ENCODE measurements at places on chromosomes 3 and 15. TPM values are rescaled to one million over a fixed set of nuclear protein-coding genes. Genes with fewer than 3 reads are reported as not detected.

DNA sequence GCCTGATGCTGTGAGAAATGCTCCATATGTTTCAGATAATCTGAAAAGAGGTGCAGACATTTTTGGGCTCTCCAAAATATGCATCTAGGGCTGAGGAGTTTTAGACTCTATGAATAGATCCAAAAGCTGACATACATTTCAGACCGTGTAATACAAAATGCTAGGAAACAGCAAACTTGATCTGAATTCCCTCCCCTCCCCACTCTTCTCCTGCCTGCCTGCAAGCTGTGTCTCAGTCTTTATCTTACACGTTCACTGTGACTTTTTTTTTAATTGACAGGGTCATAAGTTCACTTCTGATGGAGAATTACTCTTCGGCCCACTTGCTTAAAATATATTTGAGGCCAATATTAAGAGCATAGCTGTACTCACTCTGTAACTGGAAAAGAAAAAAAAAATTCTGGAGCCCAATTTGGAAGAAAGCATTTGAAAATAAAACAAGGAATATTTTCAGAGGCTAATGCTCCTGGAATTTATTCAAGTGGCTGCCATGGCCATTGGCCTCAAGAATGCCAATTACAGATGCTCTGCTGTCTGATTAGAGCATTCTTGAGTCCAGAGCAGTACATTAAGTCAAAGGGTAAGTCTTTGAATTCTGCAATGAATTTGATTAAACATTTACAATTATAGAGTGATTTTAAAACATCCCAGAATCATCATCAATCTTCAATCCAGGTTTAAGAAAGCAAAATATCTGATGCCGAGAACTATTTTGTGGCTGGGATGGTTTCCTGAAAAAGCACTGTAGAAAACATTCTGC is 146.2 kb upstream of the SEMA6D start:
- DNase-seq: no peak
- H3K4me3 ChIP-seq: no peak overlapping the region
- no peaks in the 10 kb centered on the region for H3K4me1 ChIP-seq
- no peaks in the 10 kb centered on the region for H3K27me3 ChIP-seq
- H3K36me3 ChIP-seq: no peaks in the 10 kb centered on the region
- no peak overlapping the region for H3K27ac ChIP-seq

- DNase-seq: no peak
- H3K27ac ChIP-seq: no peak overlapping the region
- no peaks in the 10 kb centered on the region for H3K4me1 ChIP-seq
Measured at GRCh38 chr3:51099794-51100535, 285.1 kb upstream of the MANF start.

- DNase-seq: no peak
- H3K36me3 ChIP-seq: no peaks in the 10 kb centered on the region
- H3K27ac ChIP-seq: no peak overlapping the region
- peaks cover 10% of the 10 kb centered on the region for H3K27me3 ChIP-seq
Measured at GRCh38 chr3:45322616-45323015, 65.8 kb upstream of the LARS2 start.

The EIF1B gene
- total RNA-seq: 65.5 TPM

The IRAK2 gene
- total RNA-seq: 8.6 TPM

The CLSTN2 gene
- total RNA-seq: not detected

All from activated B cell treated with CpG ODN at 0.5 μM for 24 hours (primary cell).